GDM1 (cell line): ENCODE measurements at places on chromosomes 6 and 20.

- no peak for DNase-seq
Measured at GRCh38 chr20:21301940-21302663, 1.0 kb upstream of the XRN2 start.

DNA sequence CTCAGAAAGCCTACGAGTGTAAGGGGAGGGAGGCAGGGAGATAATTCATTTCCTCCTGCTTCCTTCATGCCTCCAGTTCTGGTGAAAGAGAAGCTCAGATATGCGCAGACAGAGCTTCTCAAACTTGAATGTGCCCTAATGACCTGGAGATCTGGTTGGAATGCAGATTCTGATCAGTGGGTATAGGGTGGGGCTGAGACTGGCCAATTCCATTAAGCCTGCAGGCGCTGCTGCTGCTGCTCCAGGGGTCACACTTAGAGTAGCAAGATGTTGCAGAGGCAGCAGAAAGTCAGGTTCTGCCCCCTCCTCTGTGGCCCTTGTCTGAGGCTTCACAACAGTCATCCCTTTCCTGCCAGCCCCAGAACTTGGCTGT, 161.0 kb downstream of the DHX35 start:
- DNase-seq: no peak

DNA sequence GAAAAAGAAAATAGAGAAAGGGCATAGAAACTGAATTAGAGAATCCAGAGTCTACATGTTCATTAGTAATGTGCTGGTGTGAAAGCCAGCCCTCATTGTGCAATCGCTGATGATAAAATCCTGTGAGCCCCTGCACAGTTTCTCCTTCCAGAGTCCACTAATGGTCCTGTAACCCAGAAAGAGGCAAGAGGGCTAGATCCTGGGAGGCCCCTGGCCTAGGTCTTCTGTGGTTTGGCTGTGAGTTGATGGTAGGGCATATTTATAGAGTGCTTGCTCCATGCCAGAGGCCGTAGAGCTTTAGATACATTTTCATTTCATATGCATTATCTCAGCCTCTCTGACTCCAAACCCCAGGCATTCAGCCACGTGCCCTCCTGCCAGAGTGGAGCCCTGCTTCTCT, 94.9 kb upstream of the MTHFD1L start:
- no peak for DNase-seq

DNA sequence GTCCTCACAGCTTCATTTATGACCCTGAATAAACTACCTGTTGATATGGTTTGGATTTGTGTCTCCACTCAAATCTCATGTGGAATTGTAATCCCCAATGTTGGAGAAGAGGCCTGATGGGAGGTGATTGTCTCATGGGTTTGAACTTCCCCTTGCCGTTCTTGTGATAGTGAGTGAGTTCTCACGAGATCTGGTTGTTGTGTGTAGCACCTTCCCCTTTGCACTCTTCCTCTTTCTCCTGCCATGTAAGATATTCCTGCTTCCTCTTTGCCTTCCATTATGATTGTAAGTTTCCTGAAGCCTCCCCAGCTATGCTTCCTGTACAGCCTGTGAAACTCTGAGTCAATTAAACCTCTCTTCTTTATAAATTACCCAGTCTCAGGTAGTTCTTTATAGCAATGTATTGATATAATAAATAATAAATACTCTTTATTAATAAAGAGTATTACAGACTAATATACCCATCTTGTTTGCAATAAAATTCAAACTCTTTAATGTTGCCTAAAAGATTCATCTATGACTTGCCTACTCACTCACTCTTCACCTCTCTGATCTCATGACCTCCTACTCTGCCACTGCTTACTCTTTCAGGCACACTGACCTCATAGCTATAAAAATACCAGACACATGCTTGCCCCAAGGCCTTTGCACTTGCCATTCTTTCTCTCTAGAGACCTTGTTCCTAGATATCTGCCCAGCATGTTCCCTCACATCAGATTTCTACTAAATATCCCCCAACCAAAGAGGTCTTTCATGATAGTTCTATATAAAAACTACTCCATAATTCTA, 256.4 kb upstream of the MARCKS start:
- DNase-seq: no peak

GRCh38 chr20:44089987-44090674, 96.9 kb downstream of the JPH2 start:
- DNase-seq: no peak

DNA sequence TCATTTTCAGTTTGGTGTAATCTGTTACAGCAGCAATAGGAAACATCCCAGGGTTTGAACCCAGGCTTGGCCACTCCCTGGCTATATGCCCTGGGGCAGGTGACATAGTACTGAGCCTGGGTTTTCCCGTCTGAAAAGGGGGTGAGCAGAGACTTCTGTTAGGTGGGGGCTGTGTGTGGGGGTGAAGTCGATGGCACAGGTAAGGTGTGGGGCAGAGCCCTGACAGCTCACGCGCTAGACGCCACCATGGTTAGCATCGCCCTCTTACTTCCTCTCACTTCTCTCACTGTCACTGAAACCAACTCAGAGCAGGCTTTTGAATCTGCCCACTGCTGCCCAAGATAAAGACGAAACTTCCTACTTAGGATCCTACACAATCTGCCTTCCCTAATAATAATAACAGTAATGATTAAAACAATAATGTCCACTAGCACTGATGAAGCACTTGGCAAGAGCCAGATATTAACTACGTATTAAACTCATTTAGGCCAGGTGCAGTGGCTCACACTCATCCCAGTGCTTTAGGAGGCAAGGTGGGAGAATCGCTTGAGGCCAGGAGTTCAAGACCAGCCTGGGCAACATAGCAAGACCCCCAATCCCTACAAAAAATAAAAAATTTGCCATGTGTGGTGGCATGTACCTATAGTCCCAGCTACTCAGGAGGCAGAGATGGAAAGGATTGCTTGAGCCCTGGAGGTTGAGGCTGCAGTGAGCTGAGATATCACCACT, 117.9 kb upstream of the PTPN1 start:
- DNase-seq: no peak

DNA sequence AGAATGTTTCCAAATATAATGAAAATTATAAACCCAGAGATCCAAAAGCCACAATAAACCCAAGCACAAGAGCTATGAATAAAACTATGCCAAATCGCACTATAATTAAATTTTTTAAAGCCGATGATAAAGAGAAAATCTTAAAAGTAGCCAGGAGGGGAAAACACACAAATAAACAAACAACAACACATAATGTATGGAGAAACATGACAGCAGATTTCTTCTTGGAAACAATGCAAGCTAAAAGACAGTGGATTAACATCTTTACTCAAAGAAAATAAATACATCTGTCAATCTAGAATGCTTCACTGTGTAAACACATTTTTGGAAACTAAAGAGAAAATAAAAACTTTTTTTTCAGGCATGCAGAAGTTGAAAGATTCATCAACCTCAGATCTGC, 80.3 kb upstream of the RNF24 start:
- no peak for DNase-seq
